ENCODE measurements at places on chromosomes 6 and 20.
A peak's percentile ranks its signal among the peaks of the same experiment; 100 is the strongest.

DNA sequence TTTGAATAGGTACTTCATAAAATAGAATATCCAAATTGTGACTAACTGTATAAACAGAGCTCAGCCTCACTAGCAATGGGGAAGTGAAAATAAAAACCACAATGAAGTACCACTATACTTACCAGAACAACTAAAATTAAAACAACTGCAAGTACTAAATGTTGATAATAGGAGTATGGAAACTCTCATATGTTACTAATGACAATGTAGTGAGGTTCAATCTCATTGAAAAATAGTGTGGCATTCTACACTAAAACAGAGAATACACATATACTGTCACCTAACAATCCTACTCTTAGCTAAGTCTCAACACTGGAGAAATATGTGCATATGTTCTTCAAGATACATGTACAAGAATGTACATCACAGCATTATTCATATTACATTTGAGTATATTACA is 132.0 kb upstream of the CARMIL1 start:
- no peak for DNase-seq

DNA sequence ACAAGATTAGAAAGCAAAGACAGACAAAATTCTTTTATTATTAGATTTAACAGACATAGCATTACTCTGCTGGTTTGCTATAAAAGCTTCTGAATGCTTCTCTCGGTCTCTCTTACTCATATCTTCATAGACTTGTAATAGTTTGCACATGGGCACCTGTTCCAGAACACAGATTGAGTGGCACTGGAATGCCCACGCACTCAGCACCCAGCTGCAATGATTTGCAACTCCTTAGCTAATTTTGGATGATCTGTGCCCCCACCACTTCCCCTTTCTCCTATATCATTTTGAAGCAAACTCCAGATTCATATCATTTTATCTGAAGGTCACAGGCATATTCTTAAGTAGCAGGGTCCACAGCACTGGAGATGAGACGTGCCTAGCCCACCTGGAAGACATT is 148.8 kb downstream of the CFAP61 start:
- DNase-seq: no peak

DNA sequence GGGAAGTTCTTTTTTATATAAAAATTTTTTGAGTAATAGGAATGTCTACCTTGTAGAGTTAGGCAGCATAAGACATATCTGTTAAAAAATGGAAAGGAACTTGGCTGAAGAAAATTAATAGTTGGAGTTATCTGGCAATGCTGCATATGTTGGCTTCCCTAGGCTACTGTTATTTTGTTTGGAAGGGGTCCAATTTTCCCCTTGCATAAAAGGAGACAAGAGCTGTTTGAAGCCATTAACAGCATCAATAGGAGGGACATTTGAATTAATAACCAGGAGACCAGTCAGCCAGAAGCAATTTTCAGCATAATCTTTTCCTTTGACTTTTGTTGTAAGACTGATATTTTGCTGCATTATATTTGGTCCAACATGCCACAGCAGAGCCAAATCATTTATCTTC is 80.9 kb upstream of the TAB2 start:
- no peak for DNase-seq

GRCh38 chr6:15734118-15734897 is 71.5 kb upstream of the DTNBP1 start:
- no peak for DNase-seq

- DNase-seq: no peak
Measured at GRCh38 chr6:169529931-169530751, 171.7 kb downstream of the WDR27 start.

- peak; percentile 79 for DNase-seq
Measured at GRCh38 chr6:39166189-39166911, 51.4 kb upstream of the SAYSD1 start.

- no peak for DNase-seq
Measured at GRCh38 chr20:6496874-6497273, 270.6 kb upstream of the BMP2 start.

GRCh38 chr20:45269754-45270270 is 15.4 kb upstream of the SLPI start:
- no peak for DNase-seq

Data from hematopoietic multipotent progenitor cell treated with erythropoietin and hydrocortisone succinate and interleukin-3 and kit ligand, for 15 days (in vitro differentiated cells).